ENCODE measurements at places on chromosomes 3 and 15.

GRCh38 chr15:90683876-90684275 is 33.3 kb upstream of the BLM start:
- DNase-seq = no peak

GRCh38 chr3:58062472-58062871 is 54.2 kb downstream of the FLNB start:
- DNase-seq = no peak

- no peak for DNase-seq
These were observed 6.5 kb downstream of the GPR160 start for GRCh38 chr3:170044271-170044670.

DNA sequence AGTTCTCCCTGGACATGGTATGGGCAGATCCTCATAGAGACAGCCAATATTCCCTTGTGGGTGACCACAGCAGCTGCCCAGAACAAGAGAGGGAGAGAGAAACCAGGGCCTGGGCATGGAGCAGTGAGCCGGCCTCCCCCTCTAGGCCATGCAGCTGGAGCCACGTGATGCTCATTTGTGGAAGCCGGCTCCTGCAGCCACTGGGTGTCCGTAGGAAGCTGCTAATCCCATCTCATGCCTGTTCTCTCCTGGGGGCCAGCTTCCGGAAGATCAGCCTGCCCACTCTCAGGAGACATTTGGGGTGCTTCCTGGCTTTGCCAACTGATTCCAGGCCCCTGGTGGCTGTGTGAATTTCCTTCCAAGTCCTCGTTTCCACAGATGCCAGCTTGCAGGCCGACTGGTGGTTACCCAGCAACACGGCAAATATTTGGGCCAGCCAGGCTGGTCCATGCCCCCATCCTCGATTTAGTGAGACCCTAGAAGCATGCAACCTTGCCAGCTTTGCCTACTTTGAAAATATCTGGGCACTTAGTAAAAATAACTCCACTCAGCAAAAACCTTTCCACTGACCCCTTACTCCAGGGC is 55.3 kb downstream of the LINGO1 start:
- DNase-seq = no peak

DNA sequence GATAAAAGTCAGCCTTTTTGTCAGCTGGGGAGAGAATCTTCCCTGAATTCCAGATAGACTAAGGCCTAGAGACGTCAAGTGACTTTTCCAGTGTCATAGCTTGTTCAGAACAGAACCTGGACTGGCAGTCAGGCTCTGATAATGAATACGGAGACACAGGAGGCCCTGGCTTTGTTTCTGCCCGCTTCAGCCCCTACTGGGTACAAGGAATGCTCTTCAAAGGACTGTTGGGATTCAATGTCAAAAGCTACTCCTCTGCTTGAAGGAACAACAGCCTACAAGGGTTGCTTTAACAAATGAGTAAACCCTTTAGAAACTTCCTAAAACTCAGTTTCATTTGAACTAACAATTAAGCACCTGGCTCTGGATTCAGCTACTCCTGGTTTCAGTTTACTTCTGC is 412.3 kb downstream of the OXSM start:
- DNase-seq = no peak

- no peak for DNase-seq
These were observed 29.0 kb downstream of the TTBK2 start for GRCh38 chr15:42891569-42891968.

DNA sequence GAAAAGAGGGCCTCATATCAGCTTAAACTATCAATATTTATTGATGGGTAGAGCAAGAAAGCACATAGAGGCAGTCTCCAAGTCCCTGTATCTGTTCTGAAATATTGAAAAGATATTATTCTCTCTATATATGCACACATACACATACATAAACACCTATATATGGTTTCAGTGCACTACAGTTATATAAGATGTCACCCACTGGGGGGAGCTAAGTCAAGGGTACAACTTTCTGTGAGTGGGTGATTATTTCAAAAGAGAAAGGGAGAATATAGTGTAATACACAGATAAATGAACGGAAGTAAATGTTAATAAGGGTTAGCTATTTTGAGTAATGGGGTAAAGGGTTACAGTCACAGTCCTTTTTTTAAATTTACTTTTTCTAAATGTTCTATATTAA is 8.8 kb downstream of the SNTN start:
- no peak for DNase-seq

- DNase-seq = no peak
These were observed 129.0 kb upstream of the NEO1 start for GRCh38 chr15:72923289-72923688.

DNA sequence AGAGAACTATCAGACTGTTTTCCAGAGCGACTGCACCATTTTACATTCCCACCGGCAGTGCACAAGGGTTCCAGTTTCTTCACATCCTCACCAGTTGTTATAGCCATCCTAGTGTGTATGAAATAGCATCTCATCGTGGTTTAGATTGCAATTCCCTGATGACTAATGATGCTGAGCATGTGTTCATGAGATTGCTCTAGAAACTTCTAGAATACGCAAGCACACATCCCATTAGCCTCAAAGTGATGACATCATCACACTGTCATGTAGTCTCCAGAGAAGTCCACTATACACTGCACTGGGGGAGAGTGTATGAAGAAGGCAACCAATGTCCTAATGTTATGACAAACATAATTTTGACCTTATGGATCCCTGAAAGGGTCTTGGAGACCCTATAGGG is 30.1 kb downstream of the FBLN2 start:
- no peak for DNase-seq

GRCh38 chr15:24761704-24762302 is 86.2 kb downstream of the NPAP1 start:
- DNase-seq = no peak

- DNase-seq = no peak
These were observed 39.4 kb downstream of the RAB6B start for GRCh38 chr3:133856316-133856715.

GRCh38 chr15:94098921-94099573 is 132.3 kb upstream of the MCTP2 start:
- no peak for DNase-seq

- no peak for DNase-seq
These were observed 17.9 kb downstream of the SERP1 start for GRCh38 chr3:150528354-150528797.

GRCh38 chr3:69324362-69325025 is 61.4 kb downstream of the FRMD4B start:
- DNase-seq = no peak

GRCh38 chr3:35867791-35868190 is 228.5 kb downstream of the ARPP21 start:
- no peak for DNase-seq

- DNase-seq = no peak
These were observed 1.7 kb downstream of the P2RY13 start for GRCh38 chr3:151327571-151328198.

GRCh38 chr15:63491979-63492378 is 12.4 kb upstream of the USP3 start:
- no peak for DNase-seq

DNA sequence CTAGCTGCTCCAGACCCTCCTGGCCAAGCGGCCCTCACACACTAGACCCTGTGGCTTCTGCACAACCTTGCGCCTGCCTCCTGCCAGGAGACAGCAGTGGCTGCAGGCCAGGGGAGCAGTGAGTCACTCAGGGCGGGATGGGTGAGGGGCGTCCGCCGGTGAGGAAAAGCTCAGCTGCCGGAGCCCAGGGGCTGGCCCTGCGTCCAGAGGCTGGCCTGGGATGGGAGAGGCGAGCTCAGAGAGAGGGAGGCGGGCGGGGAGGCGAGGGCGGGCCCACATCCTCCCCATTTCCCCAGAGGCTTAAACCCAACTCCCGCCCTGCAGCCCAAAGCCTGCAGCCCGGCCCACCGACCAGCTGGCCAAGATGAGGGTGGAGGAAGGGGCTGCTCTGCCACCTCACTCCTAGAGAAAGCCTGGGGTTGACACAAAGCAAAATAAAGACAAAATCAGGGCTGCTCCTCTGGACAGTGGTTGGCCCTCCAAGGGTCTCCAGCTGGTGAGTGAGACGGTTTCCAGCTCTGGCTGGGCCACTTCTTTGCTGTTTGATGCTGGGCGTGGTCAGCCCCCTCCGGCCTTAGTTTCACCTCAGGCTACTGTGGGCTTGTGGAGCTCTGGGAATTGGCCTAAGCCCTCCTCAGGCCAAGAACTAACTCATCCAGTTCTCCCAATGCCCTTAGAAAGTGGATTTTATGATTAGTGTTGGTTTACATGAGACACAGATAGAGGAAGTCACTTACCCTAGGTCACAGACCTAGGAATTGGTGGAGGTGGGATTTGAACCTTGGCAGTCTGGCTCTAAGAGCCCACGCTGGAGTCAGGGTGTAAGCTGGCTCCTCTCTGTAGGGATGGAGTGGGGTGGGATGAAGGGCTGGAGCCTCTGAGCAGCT is 50.6 kb downstream of the IQSEC1 start:
- DNase-seq = no peak

GRCh38 chr3:31275038-31275572 is 257.6 kb upstream of the STT3B start:
- DNase-seq = no peak

DNA sequence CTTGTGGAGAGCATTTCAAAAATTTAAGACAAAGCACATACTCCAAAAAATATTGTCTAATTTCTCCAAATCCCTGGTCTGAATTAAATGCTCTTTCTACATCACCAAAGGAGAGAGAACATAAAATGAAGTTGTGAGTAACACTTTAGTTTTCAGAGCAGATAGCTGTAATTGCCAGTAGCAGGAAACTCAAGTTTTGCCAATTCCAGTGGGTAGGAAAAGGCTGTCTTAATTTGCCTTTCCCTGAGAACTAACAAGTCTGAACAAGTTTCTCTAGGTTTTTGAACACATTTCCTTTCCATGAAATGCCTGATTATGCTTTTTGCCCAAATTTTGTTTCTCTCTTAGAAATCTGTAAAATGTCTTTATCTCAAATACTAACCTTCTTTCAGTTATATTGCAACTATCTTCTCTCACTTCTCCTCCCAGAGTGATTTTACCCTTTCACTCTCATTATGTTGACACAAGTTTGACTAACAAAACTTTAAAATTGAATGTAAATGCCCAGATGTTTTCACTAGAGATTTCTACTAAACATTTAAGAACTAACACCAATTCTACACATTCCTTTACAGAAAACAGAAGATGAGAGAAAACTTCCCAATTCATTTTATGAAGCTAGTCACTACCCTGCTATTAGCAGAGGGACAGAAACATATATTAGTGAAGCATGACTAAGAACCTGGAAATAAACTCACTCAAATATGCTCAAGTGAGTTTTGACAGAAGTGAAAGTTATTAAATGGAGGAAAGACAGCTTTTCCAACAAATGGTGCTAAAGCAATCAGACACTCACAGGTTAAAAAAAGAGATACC is 38.4 kb downstream of the RFX7 start:
- DNase-seq = no peak

GRCh38 chr15:95929232-95929846 is 401.2 kb upstream of the NR2F2 start:
- no peak for DNase-seq

DNA sequence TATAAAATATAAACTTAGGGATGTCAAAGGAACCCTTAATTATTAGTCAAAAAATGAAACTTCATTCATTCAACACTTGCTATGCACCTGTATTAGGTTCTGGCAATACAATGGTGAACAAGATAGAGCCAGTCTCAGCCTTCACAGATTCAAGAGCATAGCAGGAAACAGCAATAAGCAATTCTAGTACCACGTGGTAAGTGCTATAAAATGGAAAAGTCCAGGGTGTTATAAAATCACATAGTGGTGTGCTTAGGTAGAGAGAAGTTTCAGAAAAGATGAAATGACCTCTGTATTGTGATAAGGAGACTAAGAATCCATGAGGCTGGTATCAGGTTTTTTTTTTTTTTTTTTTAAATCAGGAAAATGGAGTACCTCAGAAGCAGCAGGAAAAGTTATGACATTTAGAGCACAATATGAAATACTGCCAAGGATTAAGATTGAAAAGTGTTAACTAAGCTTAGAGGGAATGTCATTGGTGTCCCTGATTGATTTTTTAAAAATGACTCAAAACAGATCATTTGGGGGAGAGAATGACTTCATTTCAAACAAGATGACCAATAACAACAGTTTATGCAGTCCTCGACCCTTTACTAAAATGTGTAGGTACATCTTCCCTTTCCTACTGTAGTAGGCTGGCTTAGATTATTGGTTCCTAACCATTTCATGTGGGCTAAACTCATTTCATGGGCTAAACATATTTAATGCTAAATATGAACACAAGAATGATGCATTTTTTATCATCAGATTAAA is 5.0 kb downstream of the TOMM70 start:
- no peak for DNase-seq

Measured in cortex of kidney (tissue), 1 donor.